ENCODE measurements at places on chromosomes 3 and 15.

GRCh38 chr3:187767266-187768012 lies 22.2 kb upstream of the BCL6 start:
- DNase-seq, result no peak

- no peak for DNase-seq
Measured at GRCh38 chr3:194492001-194492400, 5.2 kb upstream of the ATP13A3 start.

DNA sequence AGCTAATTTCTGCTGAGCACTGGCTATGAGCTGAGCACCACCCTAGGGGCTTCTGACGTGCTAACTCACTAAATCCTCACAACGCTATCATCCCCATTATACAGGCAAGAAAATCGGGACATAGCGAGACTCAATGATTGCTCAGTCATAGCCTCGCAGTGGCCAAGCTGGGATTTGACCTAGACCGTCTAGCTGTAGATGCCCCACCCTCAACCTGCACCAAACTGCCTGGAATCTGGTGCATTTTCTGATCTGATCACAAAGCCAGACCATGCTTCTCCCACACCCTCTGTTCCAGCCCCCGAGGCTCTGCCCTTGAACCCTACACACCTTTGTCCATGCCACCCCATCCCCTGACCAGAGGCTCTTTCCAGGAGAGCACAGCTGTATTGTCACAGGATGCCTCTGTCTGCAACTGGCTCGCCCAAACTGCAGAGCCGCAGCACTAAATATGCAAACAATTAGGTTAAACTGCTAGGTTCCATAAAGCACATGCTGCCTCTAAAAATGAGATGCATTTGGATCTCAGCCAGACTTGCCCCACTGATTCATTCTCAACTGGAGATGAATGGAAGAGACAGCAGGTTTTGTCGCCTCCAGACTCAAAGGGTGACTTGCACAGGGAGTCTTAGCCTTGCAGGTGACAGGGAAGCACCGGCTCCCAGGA lies 95.2 kb downstream of the NUP210 start:
- no peak for DNase-seq

GRCh38 chr3:24740326-24740725 lies 245.7 kb upstream of the THRB start:
- DNase-seq, result no peak

GRCh38 chr15:88100181-88100580 lies 156.4 kb downstream of the NTRK3 start:
- peak; percentile 29 for DNase-seq

- no peak for DNase-seq
Measured at GRCh38 chr3:60160111-60160821, 1091.0 kb downstream of the FHIT start.

DNA sequence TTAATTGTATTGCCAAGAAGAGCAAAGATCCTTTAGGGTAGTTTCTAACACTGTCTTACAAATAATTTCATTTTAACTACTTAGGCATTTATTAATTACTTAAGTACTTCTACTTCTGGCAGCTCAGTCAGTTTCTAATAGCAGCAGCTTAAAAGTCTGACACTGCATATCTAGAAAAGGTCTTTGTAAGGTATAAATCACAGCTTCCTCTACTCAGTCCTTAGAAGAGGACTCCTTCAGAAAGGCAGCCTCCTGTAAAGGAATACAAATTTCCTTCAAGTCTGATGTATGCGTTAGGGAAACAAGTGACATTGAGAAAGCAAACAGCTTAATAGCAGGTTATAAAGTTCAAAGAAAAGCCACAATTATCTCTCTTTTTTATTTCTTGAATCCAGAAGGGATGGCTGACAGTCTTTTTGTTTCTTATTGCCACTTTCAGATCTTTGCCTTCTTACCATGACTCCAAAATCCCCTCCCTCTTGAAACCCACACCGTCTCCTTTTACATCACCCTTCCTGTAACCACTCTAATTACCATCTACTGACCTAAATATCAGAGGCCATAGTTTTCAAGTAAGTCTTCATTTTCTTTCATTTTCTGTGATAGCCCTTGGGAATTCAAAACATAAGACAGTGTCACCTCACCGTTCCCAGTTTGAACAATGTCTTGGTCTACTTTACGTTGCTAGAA lies 109.5 kb downstream of the CGGBP1 start:
- DNase-seq, result no peak

DNA sequence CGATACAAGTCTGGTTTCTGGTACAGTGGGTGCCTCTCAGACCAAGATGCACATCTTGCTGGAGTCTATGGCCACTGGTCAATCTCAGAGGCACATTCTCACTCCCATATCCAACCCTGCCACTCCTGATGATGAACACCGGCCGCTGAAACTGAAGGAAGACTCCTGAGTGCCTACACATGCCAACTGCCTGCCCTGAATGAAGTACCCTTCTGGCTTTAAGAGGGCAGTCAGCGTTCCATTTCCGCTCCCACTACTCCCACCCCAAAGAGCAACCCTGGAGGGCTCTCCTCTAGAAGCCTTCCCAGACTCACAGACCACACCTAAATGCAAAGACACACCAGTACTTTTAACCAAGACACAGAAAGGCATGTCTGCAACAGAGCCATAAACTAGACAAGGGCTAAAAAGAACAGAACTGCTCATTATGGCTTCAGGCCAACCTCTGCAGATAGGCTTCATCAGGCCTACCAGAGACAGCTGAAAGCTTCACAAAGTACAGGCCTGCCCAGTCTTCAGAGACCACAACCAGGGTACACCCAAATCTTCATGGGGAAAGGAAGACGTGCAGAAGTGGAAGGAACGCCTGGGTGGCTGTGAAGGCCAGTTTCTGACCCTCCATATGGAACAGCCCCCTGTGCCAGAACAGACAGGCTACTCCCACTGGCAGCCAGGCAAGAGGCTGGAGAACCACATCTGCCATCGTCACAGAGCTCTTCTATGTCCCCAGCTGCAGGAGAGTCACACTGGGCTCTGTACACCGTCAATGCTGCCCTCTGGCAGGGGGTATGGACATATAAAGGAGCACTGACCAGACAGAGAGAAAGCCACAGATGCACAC lies 14.3 kb downstream of the ANP32A start:
- DNase-seq, result peak; percentile 28

GRCh38 chr3:132641837-132642538 lies 17.6 kb downstream of the ACAD11 start:
- DNase-seq, result peak; percentile 62

DNA sequence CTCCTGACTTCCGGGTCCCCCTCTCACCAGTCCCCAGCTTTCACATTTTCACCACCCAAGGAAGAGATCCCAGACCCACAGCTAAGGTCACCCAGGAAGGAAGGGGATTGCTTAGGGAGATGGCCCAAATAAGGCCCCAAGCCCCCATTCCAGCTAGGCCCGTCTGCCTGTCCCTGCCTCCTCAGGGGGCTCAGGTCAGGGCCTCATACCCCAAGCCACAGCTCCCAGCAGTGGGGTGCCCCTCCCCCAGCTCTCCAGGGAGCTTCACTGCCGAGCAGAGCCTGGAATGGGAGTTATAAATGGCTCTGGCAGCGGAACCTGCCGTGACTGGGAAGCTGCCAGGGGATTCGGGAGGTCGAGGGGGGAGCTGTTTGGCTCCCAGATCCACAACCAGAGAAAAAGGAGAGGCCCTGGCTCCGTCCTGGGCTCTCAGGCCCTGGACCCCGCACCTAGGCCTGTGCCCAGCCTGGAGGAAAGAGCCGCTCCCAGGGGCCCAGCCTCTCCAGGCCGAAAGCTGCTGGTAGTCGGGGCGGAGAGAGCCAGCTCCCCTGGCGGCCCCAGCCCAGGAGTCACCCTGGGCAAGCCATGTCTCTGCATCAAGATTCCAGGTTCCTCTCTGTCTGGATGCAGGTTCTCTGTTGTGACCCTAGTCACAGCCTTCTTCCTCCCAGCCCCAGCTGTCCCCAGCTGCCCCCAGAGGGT lies 550 bp downstream of the CCDC9B start:
- DNase-seq, result no peak

GRCh38 chr3:43326891-43327581 lies 40.7 kb downstream of the SNRK start:
- no peak for DNase-seq

DNA sequence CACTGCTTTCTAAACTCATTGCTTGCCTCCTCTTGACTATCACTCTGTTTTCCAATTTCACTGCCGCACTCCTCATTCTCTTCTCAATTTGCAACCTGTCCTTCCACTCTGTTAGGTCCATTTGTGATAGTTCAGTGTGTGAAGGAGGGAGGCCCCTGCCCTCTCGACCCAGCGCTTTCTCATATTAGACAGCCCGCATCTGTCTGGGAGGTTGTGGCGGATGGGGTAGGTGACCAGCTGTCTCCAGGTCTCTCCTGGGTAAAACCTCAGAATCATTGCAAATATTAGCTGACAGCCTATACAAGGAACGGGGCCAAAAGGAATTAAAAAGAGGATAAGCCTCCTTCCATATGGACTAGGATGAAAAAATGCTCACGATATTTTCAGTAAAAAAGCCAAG lies 358.3 kb downstream of the SHQ1 start:
- DNase-seq, result no peak

DNA sequence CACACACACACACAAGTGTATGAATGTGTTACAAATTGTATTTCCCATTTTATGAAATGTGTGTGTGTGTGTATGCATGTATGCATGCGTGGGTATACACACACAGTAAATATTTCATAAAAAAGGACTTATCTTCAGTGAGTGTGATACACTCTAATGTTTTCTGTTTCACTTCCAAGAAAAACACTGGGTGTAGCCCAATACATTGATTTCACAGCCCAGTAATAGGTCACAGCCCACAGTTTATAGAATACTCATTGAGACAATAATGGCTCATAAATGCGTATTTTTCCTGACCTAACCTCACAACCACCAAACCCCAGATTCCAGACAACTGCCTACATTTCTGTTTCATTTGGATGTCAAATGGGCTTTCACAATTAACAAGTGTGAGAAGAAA lies 619.5 kb downstream of the MAGI1 start:
- no peak for DNase-seq

- DNase-seq, result no peak
Measured at GRCh38 chr3:89392991-89393390, 285.6 kb downstream of the EPHA3 start.

DNA sequence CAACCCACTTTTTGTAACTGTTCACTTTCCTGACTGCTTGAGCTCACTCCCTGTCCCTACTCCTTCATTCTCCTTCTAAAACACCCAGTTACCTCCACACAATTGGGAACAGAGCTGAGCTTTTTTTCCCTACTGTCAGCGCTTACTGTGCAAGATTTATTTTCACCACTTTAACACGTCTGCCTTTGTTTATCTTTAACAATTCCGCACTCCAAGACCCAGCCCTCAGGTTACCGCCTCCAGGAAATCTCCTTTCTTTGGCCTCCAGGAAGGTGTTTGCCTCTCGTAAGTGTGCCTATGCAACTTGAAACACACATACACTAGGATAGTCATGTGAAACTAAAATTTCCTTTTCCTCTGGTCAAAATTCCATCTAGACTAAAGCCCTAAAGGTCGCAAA lies 271.9 kb upstream of the TPRG1 start:
- DNase-seq, result no peak

DNA sequence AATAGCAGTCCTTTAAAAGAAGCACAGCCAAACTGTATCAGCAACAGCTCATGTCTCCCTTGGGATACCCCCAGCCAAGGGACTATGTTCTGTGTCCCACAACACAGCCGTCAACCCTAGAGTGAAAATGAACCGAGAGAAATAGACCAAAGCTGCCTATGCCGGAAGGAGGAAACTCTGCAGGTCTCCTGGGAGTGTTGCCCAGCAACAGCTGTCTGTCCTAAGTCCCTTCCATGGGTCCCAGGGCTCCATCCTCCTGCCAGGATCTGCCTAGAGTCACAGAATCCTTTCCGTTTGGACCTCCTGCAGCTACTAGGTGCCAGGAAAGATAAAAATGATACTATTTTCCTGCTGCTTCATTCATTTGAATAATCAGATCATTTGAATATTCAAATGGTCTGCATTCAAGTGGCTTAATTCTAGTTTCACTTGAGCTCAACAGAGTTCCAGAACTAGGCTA lies 53.1 kb downstream of the TRANK1 start:
- DNase-seq, result no peak

DNA sequence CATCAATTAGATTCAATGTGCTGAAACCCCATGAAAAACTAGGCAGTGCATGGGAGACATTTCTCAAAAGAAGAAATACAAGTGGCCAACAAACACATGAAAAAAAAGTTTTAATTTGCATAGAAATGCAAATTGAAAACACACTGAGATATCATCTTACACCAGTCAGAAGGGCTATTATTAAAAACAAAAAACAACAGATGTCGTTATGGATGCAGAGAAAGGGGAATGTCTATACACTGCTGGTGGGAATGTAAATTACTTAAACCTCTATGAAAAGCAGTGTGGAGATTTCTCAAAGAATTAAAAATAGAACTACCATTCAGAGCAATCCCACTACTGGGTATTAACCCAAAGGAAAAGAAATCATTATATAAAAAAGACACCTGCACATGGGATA lies 98.7 kb downstream of the CCNL1 start:
- DNase-seq, result no peak

GRCh38 chr3:73855813-73856212 lies 231.1 kb upstream of the PDZRN3 start:
- DNase-seq, result no peak

- no peak for DNase-seq
Measured at GRCh38 chr3:37770938-37771918, 90.5 kb upstream of the CTDSPL start.

GRCh38 chr3:159914426-159914825 lies 74.2 kb upstream of the IL12A start:
- no peak for DNase-seq

GRCh38 chr3:72191209-72191960 lies 406.4 kb upstream of the PROK2 start:
- DNase-seq, result no peak

DNA sequence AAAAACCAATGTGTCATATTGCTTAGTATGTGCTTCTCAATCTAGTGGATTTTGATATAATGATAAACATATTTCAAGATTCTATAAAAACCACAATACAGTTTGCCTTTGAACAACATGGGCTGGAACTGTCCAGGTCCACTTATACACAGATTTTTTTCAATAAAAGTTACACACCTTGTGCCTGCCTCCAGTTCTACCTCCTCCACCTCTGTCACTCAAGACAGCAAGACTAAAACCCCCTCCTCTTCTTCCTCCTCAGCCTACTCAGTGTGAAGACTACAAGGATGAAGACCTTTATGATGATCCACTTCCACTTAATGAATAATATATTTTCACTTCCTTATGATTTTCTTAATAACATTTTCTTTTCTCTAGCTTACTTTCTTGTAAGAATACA lies 5.7 kb downstream of the SETD2 start:
- no peak for DNase-seq

- no peak for DNase-seq
Measured at GRCh38 chr3:39419742-39420315, 13.3 kb downstream of the RPSA start.

DNA sequence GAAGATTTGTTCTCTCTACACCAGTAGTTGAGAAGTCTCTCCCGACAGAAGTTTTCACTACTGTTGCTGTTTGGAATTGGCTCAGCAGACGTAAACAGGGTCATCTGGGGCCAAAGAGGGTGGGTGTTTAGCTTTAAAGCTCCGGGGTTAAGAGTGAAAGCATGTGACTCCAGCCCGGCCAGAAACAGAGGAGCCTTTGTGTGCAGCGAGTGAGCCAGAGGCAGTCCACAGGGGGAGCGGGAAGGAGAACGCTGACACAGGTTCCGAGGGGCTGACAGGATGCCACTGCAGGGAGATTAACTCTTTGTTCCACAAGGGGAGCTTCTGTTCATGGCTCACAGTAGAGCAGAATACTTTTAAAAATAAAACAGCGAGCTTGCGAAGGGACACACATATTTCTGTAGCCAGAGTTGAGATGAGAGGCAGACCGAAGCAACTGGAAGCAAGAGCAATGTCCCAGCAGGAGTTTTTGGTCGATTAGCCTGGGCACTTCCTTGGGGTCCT lies 26.9 kb downstream of the BMF start:
- peak; percentile 57 for DNase-seq

GRCh38 chr3:45313743-45314403 lies 74.5 kb upstream of the LARS2 start:
- no peak for DNase-seq

All from cerebellar cortex (tissue), 1 donor.